Stimulated activated CD4-positive, alpha-beta T cell treated with anti-CD3 and anti-CD28 coated beads, Interleukin-15, amount 100 ng/mL, for 24 hours (primary cell): ENCODE measurements at places on chromosomes 16 and 17.

DNA sequence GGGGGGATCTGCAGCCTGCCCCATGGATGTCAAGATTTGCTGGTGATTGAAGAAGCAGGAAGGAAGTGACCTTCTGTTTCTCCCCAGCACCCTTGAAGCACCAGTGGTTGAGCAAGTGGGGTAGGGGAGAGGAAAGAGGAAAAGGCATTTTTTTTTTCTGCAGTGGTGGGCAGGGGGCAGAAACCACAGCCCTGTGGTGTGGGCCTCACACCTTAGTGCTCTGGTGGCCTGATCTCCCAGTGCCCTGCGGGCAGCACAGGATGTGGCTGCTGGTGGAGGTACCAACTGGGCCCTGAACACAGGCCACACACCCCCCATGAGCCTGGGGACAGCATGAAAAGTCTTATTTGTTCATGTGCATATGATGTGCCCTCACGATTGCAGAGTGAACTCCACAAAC is 7.1 kb downstream of the ITGAD start:
- DNase-seq, result no peak

DNA sequence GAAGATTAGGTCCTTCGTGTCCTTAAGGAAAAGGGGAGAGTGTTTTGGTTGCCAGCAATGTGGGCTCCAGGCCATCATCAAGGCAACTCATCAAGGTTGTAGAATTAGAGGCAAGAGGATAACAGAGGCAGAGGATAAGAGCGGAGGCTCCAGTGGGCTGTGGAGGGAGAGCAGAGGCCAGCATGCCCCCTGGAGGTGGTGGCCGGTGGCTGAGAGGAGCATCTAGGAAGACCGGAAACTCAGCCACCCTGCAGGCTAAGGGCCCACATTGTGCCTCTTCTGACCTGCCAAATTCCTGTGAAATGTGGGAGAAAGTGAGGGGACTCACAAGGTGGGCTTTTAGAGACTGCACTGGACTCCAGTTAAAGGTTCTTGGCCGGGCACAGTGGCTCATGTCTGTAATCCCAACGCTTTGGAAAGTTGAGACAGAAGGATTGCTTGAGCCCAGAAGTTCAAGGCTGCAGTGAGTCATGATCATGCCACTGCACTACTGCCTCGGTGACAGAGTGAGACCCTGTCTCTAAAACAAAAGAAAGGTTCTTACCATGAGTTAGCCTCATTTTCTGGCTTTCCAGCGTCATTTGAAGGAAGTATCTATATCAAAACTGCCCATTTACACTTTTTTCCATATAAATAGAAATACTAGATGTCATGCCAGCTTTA is 62.7 kb upstream of the ADORA2B start:
- no peak for DNase-seq

GRCh38 chr17:4130715-4131114 is 12.1 kb downstream of the ZZEF1 start:
- DNase-seq, result no peak

- no peak for DNase-seq
These were observed 31.7 kb downstream of the CRISPLD2 start for GRCh38 chr16:84851192-84852127.

GRCh38 chr16:11164482-11165270 is 91.3 kb downstream of the SOCS1 start:
- no peak for DNase-seq

DNA sequence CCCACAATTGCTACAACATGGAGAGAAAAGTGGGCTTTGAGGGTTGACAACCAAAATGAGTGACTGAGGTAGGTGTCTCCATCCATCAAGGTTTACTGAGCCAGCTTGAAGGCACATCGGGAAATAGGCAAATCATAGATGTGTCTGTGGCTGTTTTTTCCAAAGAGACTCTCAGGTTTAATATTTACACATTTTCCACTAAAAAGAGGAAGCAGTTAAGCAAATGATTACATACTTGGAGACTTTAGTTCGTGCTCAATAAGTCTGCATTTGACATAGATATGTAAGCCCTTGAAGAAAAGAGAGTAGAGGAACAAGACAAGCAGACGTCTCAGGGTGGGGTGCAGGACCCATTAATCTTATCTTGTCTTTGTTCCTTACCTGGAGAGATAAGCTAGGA is 148.9 kb upstream of the COX10 start:
- DNase-seq, result no peak

DNA sequence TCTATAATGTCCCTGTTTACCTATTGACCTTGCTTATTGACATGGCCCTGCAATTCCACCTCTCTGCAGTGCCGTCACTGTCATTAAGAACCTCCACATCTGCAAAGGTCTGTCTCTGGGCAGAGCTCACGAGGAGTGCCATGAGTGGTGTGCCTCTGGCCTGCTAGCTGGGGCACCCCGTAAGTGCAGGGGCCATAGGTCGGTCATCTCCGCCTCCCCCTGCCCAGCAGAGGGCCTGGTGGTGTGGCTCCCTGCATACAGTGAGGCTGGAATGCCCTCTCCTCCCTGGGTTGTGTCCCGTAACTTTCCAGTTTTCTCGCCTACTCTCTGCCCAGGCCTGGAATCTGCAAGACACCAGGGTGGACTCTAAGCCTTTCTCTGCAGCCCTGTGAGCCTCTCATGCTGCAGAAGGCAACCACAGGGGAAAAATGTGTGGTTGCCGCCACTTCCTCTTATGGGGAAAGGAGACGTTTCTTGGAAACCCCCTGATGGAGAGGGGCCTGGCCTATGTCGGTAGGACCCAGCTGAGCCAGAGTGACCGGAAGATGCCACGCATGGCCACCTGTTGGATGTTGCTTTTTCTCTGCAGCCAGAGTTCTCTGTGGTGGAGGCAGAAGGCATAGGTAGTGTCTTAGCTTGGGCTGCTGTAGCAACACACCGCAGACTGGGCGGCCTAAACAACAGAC is 2.7 kb upstream of the SNX20 start:
- peak; percentile 71 for DNase-seq

DNA sequence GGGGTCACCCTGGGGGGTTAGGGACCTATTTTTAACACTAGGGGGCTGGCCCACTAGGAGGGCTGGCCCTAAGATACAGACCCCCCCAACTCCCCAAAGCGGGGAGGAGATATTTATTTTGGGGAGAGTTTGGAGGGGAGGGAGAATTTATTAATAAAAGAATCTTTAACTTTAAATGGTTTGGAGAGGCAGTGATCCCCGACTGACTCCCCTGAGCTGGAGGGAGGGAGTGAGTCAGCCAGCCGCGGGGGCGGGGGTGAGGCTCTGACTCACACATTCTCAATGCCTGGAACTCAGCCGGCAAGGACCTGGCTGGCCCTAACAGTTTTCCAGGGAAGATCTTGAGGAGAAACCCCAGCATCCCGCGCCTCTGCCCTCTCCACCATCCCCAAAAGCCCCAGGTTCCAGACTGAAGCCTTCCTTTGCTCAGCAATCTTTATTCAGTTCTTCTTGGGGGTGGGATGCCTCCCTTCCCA is 1.5 kb downstream of the HCFC1R1 start:
- DNase-seq, result peak; percentile 95

GRCh38 chr16:4392382-4393239 is 21.0 kb downstream of the VASN start:
- DNase-seq, result no peak

DNA sequence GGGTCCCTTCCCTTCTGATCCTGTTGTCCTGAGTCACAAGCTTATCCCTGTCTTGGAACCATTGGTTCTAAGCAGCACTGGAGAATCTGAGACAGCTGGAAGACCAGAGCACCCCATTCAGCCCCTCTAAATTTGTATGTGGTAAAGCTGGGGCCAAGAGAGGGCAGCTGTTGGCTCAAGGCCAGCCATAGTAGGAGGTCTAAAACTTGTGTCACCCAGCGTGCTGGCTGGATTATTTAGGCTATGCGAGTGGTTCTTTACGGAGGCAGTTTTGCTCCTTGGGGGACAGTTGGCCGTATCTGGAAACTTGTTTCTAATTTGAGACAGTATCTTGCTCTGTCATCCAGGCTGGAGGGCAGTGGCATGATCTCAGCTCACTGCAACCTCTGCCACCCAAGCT is 69.6 kb upstream of the GSE1 start:
- DNase-seq, result no peak

DNA sequence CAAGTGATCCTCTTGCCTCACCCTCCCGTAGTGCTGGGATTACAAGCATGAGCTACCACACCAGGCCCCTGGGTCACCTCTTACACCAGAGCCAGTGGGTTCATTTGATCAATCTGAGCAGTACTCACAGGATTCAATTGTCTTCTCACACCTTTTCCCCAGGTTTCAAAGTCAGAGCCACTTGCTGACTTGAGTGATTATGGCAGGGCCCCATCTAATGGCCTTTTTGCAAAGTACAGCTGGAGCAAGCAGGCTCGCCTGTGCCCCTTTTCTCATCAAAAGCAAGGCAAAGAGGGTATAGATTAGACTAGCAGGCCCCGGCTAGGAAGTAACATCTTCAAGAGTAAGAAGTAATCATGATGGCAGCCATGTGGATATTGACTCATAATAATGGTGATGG is 114.8 kb upstream of the NOL11 start:
- DNase-seq, result peak; percentile 45

DNA sequence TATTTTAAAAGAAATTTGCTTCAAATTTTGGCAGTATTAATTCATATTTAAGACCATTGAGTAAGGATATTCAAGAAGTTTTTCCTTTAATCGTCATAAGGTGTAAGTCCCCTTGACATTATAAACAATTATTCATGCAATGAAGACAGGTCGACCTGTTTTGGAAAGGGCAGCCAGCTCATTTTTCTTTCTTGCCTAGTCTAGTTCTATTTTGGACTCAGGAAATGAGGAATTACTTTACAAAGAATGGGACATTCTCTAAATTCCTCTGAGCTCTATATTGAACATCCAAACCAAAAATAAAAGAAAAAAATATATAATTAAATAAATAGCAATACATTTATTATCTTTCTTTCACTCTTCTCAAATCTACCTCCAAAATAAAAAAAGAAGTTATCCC is 595.6 kb upstream of the KIF2B start:
- DNase-seq, result no peak

- DNase-seq, result no peak
These were observed 1.5 kb downstream of the EDC4 start for GRCh38 chr16:67874372-67874771.

DNA sequence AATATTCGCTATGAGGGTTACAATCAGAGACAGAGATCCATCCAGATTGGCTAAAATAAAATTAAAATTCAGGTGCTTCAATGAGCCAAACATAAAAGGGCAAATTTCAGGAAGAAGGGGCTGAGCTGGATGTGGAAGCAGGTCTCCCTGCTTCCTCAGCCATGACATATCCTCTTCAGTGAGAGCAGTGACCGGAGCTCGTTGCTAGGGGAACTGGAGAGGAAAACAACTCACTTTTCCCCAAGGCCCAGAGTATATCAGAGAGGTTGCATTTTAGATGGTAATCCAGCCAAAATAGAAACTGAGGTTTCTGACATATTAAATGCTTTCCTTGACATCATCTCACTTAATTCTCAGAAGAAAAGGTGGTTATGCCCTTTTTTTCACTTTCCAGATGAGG is 503.5 kb downstream of the HS3ST4 start:
- no peak for DNase-seq

GRCh38 chr17:82003411-82004381 is 19.0 kb downstream of the CENPX start:
- peak; percentile 61 for DNase-seq

- DNase-seq, result no peak
These were observed 5.6 kb downstream of the PHB1 start for GRCh38 chr17:49409066-49409465.

DNA sequence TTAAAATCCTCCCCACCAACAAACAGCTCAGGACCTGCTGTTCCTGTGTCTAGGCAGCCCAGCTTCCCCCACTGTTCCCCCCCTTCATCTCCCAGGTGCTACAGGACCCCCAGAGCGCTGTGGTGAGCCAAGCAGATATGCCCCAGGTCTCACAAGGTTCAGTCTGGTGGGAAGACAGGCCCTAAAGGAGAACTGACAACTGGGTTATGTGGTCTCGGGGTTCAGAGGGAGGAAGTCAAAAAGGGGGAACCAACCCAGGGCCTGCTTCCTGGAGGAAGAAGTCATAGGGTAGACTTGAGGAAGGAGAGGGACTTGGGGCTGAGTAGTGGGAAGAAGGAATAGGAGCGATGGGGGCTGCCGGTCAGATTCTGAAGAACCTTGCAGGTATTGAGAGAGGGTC is 2.6 kb downstream of the RIPOR1 start:
- no peak for DNase-seq

- DNase-seq, result no peak
These were observed 619.1 kb upstream of the SOX9 start for GRCh38 chr17:71501711-71502110.

- DNase-seq, result no peak
These were observed 18.5 kb upstream of the C17orf107 start for GRCh38 chr17:4880857-4881256.

DNA sequence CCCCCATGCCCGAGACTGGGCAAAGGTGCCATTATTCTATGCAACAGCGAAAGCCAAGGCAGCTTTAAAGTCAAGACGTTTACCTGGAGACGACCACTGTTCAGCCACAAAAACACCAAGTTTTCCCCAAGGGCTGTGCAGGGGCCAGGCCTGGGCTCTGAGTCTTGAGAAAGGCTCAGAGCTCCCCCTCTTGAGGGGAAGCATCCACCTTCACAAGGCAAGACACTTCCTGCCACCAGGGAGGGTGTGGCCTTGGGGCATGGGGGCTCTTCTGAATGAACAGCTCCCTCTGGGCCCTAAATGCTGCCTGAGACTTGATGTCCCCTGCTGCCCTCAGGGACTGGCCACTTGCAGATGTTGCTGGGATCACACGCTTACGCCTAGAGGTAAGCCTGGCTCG is 26.5 kb downstream of the PDIA2 start:
- DNase-seq, result no peak

- DNase-seq, result peak; percentile 49
These were observed 28.7 kb downstream of the ACSF3 start for GRCh38 chr16:89122322-89122851.

GRCh38 chr16:17342031-17342430 is 128.7 kb downstream of the XYLT1 start:
- no peak for DNase-seq

DNA sequence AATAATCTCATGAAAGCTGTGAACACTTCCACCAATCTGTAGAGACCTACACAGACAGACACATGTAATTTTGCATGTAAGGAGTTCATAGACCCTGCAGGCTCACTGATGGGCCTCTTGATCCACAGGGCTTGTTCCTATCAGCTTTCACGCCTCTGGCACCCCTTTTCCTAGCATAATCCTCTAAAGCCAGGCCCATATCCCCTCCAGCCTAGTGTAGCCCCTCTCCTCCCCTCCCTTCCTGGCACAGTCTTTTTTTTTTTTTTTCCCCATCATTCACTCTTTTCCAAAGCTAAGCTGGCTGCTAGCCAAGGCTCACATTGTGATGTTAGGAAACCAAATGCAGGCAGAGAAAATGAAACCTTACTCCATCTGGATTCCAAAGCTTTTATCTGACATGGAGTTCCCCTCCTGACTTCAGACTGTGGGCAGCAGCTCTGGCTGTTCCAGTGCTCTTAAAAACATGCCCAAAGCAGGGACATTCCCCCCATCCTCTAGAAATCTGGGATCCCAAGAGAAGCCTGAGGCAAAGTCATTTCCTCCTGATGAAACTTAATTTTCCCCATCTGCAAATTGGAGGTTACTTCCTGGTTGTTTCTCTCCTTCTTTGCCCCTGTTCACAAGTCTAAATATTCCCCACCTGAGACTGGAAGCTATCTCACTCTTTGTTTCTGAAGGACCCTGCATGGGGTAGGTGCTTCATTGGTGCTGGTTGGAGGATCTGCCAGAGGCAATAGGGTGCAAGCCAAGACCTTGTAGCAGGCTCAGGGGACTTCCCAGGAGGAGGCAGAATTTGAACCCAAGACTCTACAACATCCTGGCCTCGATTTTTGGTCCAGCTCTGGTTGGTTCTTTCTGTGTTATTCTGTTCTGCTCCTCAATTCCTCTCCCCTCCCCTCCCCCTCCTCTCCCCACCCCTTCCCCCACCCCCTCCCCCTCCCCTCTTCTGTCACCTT is 9.9 kb upstream of the CCL5 start:
- DNase-seq, result no peak

GRCh38 chr17:62671553-62671952 is 44.1 kb downstream of the MRC2 start:
- no peak for DNase-seq
